ENCODE measurements at places on chromosomes 11 and 22. TPM values are rescaled to one million over a fixed set of nuclear protein-coding genes. Genes with fewer than 3 reads are reported as not detected.

DNA sequence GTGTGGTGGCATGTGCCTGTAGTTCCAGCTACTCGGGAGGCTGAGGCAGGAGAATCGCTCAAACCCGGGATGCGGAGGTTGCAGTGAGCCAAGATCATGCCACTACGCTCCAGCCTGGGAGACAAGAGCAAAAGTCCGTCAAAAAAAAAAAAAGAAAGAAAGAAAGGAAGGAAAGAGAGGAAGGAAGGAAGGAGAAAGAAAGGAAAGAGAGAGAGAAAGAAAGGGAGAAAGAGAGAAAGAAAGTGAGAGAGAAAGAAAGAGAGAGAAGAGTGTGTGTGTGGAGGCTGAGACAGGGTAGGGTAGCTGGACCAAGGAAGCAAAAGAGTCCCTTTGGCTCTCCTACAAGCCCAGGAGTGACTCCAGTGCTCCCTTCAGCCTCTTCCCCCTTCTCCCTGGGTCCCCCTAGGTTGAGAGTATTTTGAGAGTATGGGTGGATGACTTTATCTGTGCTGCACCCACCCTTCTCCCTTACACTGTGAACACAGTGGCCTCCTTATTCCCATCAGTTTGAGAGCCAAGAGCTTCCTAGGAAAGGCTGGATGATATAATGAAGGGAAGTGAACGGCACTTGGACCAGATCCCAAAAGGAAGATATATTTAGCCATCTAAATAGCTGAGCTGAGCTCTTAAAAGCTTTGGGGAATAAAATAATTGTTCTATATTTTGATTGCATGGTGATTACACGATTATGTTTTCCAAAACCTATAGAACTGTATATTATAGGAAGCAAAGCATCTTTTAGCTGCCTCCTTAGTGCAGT is 9.5 kb upstream of the DENND5A start:
- H3K4me1 ChIP-seq, result peaks cover 4% of the 10 kb centered on the region
- H3K4me3 ChIP-seq, result no peak overlapping the region
- H3K27ac ChIP-seq, result no peak overlapping the region
- H3K27me3 ChIP-seq, result peaks cover 13% of the 10 kb centered on the region
- no peak for DNase-seq

DNA sequence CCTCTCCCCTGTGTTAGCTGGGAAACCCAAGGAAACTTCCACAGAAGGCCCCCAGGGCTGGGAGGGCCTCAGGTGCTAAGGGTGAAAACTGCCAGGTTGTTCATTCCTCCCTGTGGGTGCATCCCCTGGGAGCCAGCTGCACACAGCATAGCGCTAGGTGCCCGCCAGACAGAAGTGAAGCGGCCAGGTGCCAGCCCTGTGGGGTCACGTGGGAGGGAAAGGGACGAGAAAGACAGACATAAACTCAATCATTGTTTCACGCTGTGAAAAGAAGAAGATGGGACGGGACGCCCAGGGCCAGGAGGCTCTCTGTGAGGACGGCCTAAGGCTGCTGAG is 31.6 kb upstream of the HMOX1 start:
- no peak overlapping the region for H3K27ac ChIP-seq
- no peak overlapping the region for H3K4me3 ChIP-seq
- no peak for DNase-seq
- H3K4me1 ChIP-seq, result peaks cover 28% of the 10 kb centered on the region
- H3K27me3 ChIP-seq, result no peaks in the 10 kb centered on the region

DNA sequence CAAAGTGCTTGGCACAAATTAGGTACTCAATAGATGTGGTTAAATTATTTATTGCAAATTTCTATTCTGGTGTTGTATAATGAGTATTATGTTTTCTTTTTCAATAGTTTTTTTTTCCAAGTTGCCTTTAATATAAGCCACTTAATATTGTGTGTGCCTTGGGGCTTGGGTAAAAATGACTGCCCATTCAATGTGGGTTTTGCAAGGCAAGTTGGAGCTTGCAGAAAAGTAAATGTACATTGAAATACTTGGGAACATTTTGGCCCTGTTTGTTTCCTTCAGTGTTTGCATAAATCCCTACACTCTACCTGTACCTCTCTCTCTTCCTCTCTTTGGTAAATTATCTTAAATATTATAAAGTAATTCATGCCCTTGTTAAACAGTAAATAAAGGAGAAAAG is 2.1 kb upstream of the CCDC81 start:
- peaks cover 9% of the 10 kb centered on the region for H3K27me3 ChIP-seq
- no peaks in the 10 kb centered on the region for H3K36me3 ChIP-seq
- H3K27ac ChIP-seq, result no peak overlapping the region
- H3K4me3 ChIP-seq, result no peak overlapping the region
- peaks cover 7% of the 10 kb centered on the region for H3K4me1 ChIP-seq

GRCh38 chr22:50396751-50397370 is 53.7 kb downstream of the PPP6R2 start:
- no peak for DNase-seq
- H3K36me3 ChIP-seq, result peaks cover 50% of the 10 kb centered on the region
- no peaks in the 10 kb centered on the region for H3K27me3 ChIP-seq

DNA sequence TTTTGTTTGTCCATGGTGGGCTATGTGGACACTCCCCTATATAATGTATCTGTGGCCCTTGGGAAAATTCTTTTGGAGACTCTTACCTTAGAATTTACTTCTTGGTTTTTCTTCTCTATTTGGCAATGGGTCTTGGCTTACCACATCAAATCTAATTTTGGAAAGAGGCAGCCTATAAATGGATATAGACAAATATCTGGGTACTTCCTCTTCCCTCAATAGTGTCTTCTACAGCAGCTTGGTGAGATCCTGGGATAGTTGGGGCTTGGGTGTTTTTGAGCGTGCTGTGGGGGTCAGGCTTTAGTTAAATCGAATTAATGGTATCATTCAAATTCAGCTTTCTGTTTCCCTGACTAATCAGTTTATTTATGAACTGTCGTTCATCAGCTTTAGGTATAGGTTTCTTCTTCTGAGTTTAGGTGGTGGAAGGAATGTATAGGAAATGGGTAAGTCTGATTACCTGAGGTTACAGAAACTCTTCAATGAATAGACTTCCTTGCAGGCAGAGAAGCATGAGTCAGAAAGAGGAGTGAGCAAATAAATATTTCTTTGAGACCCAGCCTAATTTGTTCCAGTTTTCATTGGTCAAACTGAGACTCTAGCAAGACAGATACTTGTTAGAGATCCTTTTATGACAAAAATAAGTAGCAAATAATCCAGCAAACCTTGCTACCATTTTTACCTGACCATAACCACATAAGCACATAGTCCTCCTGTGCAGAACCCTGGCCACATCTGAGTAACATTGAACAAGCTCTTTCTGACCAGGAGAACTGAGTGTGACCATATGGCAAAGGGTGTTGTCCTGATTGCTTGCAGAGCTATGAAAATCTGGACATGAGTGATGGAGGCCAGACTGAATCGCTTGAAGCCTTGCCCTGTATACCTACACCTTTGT is 68.6 kb upstream of the SORL1-AS1 start:
- no peak for DNase-seq
- peaks cover 67% of the 10 kb centered on the region for H3K36me3 ChIP-seq
- H3K4me3 ChIP-seq, result no peak overlapping the region
- no peak overlapping the region for H3K27ac ChIP-seq
- no peaks in the 10 kb centered on the region for H3K27me3 ChIP-seq

- H3K27ac ChIP-seq, result no peak overlapping the region
- no peaks in the 10 kb centered on the region for H3K36me3 ChIP-seq
- H3K4me3 ChIP-seq, result no peak overlapping the region
- peaks cover 18% of the 10 kb centered on the region for H3K27me3 ChIP-seq
- no peak for DNase-seq
- no peaks in the 10 kb centered on the region for H3K4me1 ChIP-seq
These were observed 124.3 kb upstream of the NTM start for GRCh38 chr11:131246156-131246555.

GRCh38 chr22:29569011-29569678 is 11.8 kb downstream of the NIPSNAP1 start:
- no peak overlapping the region for H3K27ac ChIP-seq
- DNase-seq, result no peak
- no peaks in the 10 kb centered on the region for H3K4me1 ChIP-seq
- H3K27me3 ChIP-seq, result no peaks in the 10 kb centered on the region

DNA sequence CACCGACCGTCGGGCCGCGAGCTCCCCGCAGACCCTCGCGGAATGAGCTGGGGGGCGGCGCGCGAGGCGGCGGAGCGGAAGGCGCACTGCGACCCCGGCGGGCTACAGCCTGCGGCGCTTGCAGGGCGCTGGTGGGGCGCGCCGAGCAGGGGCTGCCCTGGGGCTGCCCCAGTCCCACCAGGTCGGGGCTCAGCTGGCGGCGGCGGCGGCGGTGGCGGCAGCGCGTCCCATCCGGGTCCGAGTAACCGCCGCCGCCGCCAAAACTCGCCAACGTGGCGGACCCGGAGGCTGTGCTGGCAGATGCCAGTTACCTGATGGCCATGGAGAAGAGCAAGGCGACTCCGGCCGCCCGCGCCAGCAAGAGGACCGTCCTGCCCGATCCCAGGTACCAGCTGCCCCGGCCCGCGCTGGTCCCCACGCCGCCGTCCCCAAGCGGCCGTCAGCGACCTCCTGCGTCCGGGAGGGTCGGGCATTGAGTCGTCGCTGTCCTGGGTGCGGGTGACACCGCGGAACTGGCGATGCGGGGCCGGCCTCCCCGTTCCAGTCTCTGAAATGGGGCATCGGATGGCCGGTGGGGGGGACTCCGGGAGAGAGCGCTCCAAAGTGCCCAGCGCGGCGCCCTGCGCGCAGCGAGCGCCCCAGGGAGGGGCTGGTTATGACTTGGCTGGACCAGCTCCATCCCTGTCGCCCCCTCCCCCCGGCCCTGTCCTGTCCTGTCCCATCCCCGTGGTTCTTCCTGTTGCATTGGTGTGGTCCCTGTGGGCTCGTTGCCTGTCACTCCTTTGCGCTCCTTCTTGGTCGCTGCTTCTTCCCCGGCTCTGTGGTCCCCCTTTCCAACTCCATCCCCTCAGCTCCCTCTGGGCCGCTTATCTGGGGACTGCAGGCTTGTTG is 63.5 kb downstream of the CRYBB2 start:
- H3K36me3 ChIP-seq, result no peaks in the 10 kb centered on the region
- no peak overlapping the region for H3K4me3 ChIP-seq
- peaks cover 61% of the 10 kb centered on the region for H3K27me3 ChIP-seq
- H3K27ac ChIP-seq, result no peak overlapping the region

Gene DBX1
- total RNA-seq, result not detected

Gene RIMBP3B
- not detected for total RNA-seq

DNA sequence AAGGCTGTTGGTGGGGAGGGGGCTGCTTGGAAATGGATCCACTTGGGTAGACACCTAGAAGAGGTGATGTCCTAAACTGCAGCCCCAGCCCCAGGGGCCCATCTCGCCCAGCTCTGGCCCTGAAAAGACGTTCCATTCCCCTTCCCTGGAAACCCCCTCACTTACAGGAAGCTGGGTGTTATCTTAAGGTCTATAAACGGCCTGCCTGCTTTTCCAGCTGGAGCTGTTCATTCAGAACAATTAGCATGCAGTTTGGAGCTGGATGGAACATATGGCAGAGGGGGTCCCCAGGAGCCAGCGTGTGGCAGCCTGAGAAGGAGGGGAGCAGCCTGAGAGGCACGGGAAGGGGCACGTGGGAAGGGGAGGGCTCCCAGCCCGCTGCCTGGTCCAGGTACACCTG is 139.6 kb downstream of the PKNOX2 start:
- no peak for DNase-seq
- no peak overlapping the region for H3K4me3 ChIP-seq
- H3K27ac ChIP-seq, result no peak overlapping the region
- H3K27me3 ChIP-seq, result no peaks in the 10 kb centered on the region
- no peaks in the 10 kb centered on the region for H3K4me1 ChIP-seq

DNA sequence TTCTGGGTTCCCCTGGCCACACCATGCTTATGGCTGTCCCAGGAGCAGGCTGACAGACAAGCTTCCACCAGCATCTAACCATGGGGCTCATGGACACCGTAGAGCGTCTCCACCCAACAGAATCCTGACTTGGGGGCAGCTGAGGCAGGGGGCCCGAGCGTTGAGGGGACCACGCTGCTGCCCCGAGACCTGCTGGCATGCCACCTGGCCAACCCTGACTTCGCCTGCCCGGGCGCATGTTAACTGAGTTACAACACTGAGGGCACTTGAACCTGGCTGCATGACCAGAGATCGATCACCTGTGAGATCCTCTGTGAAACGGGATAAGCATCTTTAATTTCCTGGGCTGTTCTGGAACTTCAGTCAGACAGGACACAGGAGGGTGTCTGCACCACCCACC is 13.7 kb downstream of the PPM1F start:
- no peak overlapping the region for H3K4me3 ChIP-seq
- H3K4me1 ChIP-seq, result peaks cover 38% of the 10 kb centered on the region
- H3K36me3 ChIP-seq, result peaks cover 9% of the 10 kb centered on the region
- no peaks in the 10 kb centered on the region for H3K27me3 ChIP-seq
- DNase-seq, result no peak

DNA sequence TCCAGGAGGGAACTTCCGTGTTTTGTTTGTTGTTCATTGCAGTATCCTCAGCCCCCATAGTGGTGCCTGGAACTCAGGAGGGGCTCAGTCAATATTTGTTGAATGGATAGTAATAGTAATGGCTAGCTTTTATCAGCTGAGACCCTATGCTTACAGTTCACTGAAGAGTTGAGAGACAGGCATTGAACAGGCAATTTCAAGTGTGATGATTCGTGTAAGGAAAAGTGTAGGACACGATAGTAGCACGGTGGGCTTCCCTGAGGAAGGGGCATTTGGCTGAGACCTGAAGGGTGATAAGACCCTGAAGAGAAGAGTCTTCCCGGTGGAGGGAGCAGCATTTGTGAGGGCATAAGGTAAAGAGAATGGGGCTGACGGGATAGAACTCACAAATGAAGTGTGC is 159.3 kb downstream of the COMMD9 start:
- no peak overlapping the region for H3K4me3 ChIP-seq
- no peak overlapping the region for H3K27ac ChIP-seq
- no peaks in the 10 kb centered on the region for H3K36me3 ChIP-seq
- H3K27me3 ChIP-seq, result peaks cover 24% of the 10 kb centered on the region
- H3K4me1 ChIP-seq, result peaks cover 2% of the 10 kb centered on the region

- H3K36me3 ChIP-seq, result peaks cover 46% of the 10 kb centered on the region
- no peak for DNase-seq
- H3K27ac ChIP-seq, result no peak overlapping the region
- no peaks in the 10 kb centered on the region for H3K27me3 ChIP-seq
These were observed 10.7 kb downstream of the CWF19L2 start for GRCh38 chr11:107446822-107447431.

GRCh38 chr11:41040474-41040873 is 419.0 kb downstream of the LRRC4C start:
- H3K4me3 ChIP-seq, result no peak overlapping the region
- H3K27ac ChIP-seq, result no peak overlapping the region
- H3K4me1 ChIP-seq, result no peaks in the 10 kb centered on the region
- H3K36me3 ChIP-seq, result no peaks in the 10 kb centered on the region

- DNase-seq, result no peak
- peaks cover 3% of the 10 kb centered on the region for H3K27me3 ChIP-seq
- no peak overlapping the region for H3K4me3 ChIP-seq
These were observed 8.6 kb downstream of the KCNC1 start for GRCh38 chr11:17743026-17743807.

All from activated T-helper 2 cell treated with anti-CD3 and anti-CD28 coated beads, Interferon-gamma antibody, Interleukin-2, Interleukin-4, amounts not matched to agents 10 μg/mL and 5 μg/mL and 100 μg/mL, durations not matched to agents 14 hours and 24 hours and 36 hours (primary cell).